ENCODE measurements at places on chromosomes 3 and 15. TPM values are rescaled to one million over a fixed set of nuclear protein-coding genes. Genes with fewer than 3 reads are reported as not detected.

DNA sequence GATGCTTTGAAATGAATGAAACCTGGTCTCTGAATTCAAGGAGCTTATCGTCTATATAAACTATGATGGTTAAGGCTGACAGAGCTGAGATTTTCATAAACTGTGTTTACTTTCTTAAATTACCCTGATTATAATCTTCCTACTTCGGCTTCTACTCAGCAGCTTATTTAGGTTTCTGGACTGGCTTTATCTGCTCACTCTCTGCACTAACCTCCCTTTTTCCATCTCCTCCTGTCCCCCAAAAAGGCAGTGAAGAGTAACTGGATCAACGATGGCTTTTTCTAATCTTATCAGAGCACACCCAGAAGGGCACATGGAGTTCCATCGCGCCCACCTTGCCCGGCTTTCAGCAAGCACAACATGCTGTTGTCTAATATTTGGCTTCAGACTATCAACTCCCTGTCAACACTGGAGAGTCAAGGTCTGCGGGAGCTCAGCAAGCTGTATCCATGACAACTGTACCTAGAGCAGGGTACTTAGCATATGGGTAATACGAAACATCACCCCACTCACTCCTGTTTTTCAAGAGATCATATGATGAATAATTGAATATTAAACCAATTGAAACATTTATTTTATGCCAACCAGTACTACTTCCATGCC is 417.3 kb downstream of the GABRB3 start:
- H3K4me1 ChIP-seq, result no peaks in the 10 kb centered on the region
- no peak overlapping the region for H3K27ac ChIP-seq
- no peak overlapping the region for H3K4me3 ChIP-seq
- DNase-seq, result no peak
- H3K36me3 ChIP-seq, result no peaks in the 10 kb centered on the region
- H3K27me3 ChIP-seq, result no peaks in the 10 kb centered on the region

The GP5 gene
- total RNA-seq, result 0.14 TPM

The TNK2 gene
- 69.8 TPM for total RNA-seq

GRCh38 chr15:63633312-63633711 is 36.1 kb downstream of the FBXL22 start:
- H3K27me3 ChIP-seq, result no peaks in the 10 kb centered on the region

- H3K4me1 ChIP-seq, result peaks cover 76% of the 10 kb centered on the region
- peaks cover 5% of the 10 kb centered on the region for H3K36me3 ChIP-seq
- H3K27ac ChIP-seq, result peak overlapping the region; percentile 33
- peak overlapping the region; percentile 5 for H3K4me3 ChIP-seq
- no peak for DNase-seq
Measured at GRCh38 chr3:142213298-142213697, 12.1 kb downstream of the GK5 start.

All from thoracic aorta (tissue), 2 donors.